ENCODE measurements at places on chromosomes 6 and 20.

GRCh38 chr20:63057171-63058117 is 50.7 kb upstream of the BHLHE23 start:
- no peak for DNase-seq

DNA sequence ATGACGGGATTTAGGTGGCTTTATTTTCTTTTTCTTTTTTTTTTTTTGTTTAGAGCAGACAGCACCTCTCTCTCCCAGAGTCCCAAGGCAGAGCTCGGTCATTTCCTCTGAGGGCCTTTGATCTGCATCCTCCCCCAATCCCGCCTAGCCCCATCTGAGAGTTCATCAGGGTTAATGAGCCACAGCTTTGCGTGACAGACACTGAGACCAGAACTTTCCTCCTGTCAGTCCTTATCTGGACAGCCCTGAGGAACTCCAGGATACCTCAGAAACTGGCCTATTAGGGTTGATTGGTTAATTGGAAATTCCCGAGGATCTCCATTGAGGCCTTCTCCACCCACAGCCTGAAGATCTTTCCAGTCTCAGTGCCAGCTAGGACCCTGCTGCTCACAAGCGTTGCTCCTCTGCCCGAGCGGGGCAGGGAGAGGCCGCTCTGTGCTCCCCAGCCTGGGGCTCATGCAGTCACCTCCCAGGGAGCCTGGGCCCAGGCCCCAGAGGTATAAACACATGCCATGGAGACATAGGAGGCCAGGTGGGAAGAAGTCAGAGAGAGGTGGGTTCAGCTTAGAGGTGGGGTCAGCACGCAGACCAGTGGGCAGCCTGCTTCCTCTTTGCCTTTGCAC is 1.4 kb upstream of the LRRN4 start:
- DNase-seq = no peak

DNA sequence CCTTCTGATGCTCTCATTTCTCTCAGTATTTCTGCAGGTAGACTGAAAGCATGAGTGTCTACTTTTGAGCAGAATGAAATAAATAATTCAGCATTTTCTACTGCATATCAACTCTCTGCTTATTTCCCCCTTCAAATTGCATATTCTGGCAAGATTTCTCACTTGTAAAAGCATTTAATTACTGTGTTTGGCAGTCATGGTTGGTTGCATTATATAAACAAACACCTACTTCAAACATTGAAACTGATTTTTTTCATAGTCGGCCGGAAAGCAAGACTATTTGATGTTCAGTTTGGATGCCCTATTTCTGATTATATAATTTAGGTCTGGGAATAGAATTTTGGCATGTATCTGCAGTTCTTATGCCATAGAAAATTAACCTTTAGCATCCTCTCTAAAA is 73.1 kb downstream of the PLEKHG1 start:
- no peak for DNase-seq

- no peak for DNase-seq
These were observed 8.4 kb downstream of the MOCS1 start for GRCh38 chr6:39925931-39926290.

- peak; percentile 70 for DNase-seq
These were observed 207.3 kb downstream of the GMDS start for GRCh38 chr6:2038092-2038491.

DNA sequence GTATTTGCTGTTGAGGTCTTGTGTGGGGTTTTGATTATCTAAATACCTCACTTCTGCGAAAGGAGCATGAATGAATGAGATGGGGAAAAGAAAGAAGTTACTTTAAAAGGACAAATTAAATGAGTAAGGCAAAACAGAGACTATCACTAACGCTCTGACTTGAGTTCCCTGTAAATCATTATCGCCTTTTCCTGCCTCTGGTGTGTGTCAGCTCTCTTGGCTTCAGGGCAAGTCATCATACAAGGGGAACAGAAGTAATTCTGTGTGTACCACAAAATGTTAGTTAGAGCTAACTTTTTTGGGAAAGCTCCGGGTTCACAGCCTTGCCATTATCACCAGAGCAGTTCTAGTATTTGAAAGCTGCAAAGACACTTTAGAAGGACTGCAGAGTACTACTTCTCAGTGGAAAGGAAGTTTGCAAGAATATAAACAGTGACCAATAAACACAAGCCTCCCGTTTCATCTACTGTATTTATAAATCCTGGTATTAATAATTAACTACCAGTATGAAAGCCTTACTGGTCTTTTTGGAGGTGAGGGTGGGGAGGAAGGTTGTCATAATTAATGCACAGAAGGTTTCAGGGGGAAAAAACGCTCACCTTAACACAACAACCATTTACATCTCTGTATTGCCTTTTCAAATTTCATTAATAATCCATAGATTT is 1.2 kb downstream of the DZANK1 start:
- DNase-seq = no peak

- DNase-seq = no peak
These were observed 50.0 kb downstream of the CNBD2 start for GRCh38 chr20:36018208-36018988.

GRCh38 chr6:42179945-42180313 is 6.8 kb downstream of the GUCA1A start:
- DNase-seq = no peak

DNA sequence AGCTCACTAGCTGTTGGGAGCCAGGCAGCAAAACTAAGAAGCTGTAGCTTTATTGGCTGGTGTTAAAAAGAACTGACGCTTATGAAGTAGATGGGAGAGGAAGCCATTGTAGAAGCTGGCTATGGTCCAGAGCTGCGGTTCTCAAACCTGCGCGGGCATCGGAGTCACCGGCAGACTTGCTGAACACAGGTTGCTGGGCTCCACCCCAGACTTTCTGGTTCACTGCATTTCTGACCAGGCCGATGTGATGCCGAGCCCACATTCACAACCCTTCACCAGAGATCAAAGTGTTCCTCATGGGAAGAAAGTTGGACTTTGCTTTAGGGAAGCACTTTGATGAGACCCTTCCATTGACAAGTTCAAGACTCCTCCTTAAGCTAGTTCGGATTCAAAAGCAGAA is 231.6 kb downstream of the QKI start:
- DNase-seq = no peak

DNA sequence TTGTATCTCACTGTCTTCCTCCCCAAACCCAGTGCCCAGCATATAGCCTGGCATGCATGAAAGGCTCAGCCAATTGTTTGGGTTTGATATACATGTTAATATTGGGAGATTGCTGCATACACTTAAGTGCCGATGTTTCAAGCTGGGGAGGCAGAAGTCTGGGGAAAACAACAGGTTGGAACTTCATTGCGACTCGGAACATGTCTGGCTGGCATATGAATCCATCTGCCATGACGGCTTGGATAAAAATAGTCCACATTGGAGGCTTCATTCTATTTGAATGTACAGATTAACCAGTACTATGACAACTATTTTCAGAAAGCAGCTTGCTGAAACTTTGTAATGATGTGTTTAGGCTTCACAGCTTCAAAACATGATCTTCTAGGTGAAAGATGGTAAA is 261.0 kb downstream of the CDH26 start:
- DNase-seq = no peak

- no peak for DNase-seq
These were observed 19.1 kb downstream of the TLDC2 start for GRCh38 chr20:36895036-36895435.

DNA sequence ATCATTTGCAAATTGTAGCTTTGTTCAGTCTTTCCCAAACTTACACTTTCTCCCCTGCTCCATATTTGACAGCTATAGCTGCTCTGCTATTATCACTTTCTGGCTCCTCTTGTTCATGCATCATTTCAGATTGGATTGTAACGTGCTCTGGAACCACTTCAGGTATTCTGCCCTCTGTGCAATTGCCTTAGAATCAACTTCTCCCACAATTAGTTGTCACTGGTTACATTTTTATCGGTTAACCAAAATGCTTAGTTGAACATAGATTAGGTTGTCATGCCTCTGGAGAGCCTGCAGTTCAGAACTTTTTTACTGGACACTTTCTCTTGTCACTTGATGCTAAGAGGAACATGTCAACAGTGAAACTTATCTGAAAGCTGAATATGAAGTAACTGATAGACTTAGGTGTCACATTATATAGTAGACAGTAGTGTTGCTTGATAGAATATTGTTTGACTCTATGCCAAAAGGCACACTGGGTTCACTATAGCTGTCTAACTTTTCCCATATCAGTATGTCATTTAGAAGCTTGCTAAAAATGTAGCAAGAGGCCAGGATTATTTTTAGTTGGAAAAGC is 127.7 kb upstream of the PTPRK start:
- no peak for DNase-seq
